G401 (cell line): ENCODE measurements at places on chromosomes 4 and X.

DNA sequence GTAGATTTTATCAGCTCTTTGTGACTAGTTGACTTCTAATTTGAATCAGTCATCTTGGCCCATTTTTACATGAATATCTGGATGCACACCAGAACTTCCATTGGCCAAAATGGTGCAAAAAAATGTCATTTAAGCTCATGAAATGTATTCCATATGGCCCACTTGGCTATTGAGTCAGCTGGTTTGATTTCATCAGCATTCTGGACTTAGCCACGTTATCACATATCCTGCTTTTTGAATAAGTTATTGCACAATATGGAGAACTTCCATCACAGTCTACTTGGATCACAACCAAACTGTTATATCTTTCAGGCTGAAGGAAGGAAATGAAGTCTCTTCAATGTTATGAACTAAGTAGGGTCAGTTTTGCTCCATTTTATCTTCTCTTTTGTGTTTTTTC, 640.6 kb downstream of the PCDH7 start:
- DNase-seq = no peak

DNA sequence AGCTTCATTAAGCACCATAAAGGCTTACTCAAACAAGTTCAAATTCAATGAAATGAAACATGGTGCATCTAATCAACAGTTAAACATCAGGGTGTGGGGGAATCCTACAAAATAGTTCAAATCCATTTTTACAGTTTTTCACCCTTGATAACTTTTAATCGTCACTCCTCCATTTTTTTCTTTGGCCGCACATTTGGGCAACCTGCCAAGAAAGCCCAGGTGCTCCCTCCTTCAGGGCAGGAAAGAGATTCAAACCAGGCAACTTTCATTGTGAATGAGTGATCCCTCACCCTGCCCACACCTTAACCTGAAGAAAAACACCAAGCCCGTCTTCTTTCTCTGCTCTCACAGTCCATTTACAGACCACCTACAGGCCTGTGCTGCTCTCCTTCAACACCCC, 24.9 kb downstream of the TRIM61 start:
- DNase-seq = no peak

DNA sequence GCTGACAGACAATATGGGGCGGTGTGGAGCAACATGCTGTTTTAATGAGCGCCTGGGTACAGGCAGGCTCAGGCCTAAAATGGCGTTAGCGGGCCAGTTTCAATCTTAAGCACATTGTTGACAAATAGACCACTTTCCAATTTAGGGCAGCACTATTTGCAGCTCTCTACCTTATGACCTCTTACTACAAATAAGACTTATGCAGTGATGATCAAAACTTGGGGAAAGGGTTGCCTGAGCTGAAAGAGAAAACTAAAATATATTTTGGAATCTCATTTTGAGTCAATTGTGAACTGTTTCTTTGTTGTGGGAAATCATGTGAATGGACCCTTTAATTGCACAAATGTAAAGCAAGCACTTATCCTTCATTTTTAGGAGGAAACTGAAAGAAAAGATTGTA, 25.5 kb upstream of the GPAT3 start:
- DNase-seq = no peak

DNA sequence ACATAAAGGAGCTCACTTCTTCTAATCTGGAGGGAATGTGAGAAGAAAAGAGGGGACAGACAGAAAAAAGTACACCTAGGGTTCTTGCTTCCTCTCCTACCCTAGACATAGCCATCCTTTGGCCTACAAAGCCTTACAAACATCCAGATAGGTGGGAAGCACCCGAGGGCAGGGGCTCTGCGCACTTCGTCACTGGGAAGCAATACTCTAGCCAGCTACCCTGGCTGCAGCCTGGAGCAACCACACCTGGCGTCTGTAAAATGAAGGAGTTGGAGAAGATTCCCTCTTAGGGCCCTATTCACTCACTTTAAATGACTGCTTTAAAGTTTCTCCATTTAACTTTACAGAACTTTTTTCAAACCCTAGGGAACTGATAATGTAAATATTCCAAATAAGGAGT, 65.7 kb upstream of the NOCT start:
- DNase-seq = no peak

GRCh38 chr4:55071951-55072350, 53.4 kb downstream of the KDR start:
- no peak for DNase-seq

- no peak for DNase-seq
Measured at GRCh38 chrX:11472879-11473278, 179.7 kb downstream of the AMELX start.

DNA sequence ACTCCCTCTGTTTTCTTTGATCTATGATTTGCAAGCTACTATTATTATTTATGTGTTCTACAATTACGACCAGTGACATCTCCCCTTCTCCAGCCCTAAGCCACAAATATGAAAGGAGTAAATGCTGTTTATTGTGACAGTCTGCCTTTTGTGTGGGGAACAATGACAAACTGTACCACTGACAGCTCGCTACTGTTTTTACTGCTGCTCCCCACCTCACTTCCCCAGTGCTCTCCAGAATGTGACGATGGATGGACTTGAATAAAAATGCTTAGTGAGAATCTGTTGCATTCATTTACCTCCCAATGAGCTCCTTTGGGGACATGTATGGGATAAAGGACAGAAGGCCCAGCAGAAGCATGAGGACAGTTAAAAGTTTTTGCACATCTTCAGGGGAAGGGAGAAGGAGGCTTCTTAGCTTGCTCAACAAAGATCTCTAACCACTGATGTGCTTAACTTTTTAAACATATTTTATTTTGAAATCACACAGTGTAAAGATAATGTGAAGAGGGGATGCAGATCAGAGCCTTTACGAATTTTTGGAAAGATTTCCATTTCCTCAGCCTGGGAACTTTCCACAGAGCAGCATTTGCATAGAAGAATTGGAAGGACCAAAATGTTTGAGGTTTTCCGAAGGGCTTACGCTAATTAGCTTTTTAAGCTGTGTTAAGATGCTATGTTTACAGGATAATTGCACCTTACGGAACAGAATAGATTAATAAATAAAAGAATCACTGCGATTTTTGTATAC, 485.1 kb upstream of the TENM3 start:
- DNase-seq = no peak

DNA sequence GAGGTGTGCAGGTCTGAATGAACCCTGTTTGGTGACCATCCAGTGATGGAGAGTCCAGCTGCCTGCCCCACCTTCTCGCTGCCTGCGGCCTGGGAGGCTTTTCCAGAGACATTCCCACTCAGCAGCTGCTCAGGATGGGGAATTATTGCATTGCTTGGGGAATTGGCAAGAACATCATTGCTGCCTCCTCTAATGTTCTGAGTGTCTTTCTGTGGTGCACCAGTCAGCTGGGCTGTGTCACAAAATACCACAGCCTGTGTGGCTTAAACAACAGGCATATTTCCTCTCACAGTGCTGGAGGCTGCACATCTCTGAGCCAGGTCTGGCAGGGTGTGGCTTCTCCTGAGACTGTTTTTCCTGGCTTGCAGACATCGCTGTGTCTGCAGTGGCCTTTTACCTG, 86.8 kb upstream of the AFAP1 start:
- no peak for DNase-seq

DNA sequence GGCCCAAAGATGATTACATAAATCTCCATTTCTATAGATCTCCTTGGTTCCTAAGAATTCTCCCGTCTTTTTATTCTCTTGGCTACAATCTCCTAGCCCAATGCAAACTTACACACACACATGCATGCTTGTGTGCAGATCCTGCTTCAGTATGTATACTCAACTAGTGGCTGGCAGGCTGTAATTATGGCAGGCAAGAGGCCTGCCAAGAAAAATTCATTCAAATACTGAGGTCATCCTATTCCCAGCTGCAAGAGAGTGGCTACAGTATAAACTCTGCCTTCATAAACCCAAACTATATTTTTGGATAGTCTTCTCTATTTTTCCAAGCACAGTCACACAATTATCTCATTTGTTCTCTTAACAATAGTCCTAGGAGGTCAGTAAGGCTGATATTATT, 95.2 kb downstream of the SHROOM4 start:
- DNase-seq = no peak

DNA sequence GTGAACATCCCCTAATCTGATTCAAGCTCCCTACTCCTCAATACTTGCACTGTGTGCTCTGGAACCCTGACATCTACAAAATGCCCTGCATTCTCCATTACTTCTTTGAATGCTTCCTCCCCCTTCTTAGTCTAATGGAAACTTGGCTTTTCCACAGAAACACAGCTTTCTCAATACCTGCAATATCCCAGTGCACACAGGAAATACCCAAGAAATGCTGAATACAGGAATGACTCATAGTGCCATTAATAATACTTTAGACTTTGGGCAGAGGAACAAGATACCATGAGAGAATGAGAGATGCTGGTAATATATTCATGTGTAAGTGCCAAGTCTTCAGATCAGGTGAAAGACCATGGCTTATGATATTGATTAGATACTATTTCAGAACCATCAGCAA, 5.6 kb downstream of the QRFPR start:
- DNase-seq = no peak

DNA sequence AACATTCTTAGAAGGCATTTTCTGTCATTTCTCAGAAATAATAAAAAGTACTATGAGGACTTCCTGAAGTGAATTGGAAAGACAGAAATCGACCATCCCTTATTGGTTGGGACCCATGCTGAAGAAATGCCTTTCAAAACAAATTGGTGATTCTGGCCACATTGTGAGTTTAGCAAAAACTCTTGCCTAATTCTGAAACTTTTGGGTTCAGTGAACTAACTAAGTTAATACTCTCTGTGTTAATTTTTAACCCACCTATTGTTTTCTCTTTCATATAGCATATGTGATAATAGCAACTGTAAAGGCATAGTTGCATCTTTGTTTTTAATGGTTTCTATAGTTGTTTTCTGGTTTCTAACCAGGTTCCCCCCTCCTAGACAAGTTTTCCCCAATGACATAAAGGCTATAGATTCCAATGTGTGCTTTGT, 129.3 kb upstream of the FAT1 start:
- no peak for DNase-seq

GRCh38 chr4:105061731-105062130, 84.9 kb upstream of the TET2 start:
- no peak for DNase-seq

DNA sequence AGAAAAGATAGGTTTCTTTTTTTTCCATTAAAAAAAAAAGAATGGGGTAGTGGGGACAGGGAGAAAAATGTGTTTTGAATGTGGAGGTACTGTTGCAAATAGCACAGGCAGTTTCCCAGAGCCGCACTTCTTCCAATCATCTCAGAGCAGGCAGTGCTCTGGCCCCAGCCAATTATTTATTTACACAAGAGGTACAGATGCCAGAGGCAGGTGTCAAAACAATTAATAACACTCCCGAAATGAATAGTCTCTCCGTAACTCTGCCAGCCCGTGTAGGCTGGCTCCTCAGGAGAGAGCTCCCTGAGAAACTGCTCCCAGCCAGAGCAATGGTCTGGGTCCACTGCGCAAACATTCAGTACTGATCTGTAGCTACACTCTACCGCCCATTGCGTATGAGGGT, 130.8 kb upstream of the IL1RAPL2 start:
- DNase-seq = no peak

DNA sequence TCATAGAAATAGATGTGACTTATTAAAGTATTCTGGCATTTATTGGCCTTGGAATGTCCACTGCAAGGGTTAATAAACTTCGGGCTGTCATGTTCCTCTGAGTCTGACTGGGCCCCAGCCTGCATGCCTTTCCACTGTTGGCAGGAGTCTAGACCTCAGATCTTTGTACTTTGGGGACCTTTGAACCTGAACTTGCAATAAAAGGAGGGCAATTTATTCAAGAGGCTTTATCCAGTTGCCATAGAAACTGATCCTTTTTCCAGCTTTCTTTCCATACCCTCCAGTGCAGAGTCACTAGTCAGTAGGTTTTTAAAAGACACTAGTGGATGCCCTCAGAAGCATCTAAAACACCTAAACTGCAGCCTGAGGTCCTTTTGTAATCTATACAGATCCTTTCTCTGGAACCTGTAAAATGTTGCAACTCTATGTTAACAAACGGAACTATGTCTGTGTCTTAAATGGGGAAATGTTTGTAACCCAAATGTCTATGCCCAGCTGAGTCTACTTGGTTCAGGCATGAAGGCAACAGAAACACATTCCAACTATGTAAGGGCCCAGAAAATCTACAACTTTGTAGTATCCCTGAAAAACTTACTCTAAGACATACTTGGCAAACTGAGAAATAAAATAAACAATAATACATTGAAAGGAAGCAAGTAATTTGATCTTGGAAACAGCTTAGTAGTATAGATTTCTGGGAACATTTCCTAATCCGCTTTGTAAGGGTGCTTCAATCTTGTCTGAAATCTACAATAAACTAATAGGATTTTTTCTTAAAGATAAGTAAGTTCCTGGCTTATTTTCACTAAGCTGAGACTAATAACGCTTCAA, 41.5 kb downstream of the SOWAHB start:
- DNase-seq = no peak

GRCh38 chrX:139736151-139736550, 28.2 kb upstream of the MCF2 start:
- no peak for DNase-seq
